ENCODE measurements at places on chromosomes 7 and 10. TPM values are rescaled to one million over a fixed set of nuclear protein-coding genes. Genes with fewer than 3 reads are reported as not detected.

Gene SPDYE9
- total RNA-seq, result not detected

Gene HTR7
- 0.56 TPM for total RNA-seq

Gene OPALIN
- not detected for total RNA-seq

Gene ADRB1
- total RNA-seq, result not detected

Gene GRM8
- not detected for total RNA-seq

Gene LOXL4
- total RNA-seq, result 20.8 TPM

DNA sequence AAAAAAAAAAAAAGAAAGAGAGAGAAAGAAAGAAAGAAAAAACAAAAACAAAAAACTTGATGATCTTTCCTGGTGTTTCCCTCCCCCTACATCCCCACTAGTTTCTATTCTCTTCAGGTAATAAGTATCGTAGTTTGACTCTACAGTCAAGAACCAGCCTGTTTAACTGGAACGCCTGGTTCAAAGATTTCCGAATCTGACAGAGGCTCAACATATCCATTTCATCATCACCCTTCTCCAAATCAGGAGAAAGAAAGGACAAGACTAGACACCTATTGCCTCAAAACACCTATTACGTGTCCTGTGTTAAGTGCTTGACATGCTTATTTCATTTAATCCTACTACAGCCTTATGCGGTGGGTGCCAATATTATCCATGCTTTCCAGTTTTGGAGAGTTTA, 20.4 kb upstream of the BLOC1S2 start:
- H3K36me3 ChIP-seq, result no peaks in the 10 kb centered on the region
- DNase-seq, result no peak
- peaks cover 20% of the 10 kb centered on the region for H3K27me3 ChIP-seq

- H3K4me3 ChIP-seq, result no peak overlapping the region
- no peak for DNase-seq
- H3K27me3 ChIP-seq, result peaks cover 16% of the 10 kb centered on the region
- H3K36me3 ChIP-seq, result no peaks in the 10 kb centered on the region
These were observed 123.5 kb upstream of the BMPER start for GRCh38 chr7:33781796-33782195.

GRCh38 chr7:36653008-36653662, 71.2 kb downstream of the AOAH start:
- H3K27me3 ChIP-seq, result no peaks in the 10 kb centered on the region
- H3K27ac ChIP-seq, result peak overlapping the region; percentile 24
- DNase-seq, result peak; percentile 79
- H3K36me3 ChIP-seq, result no peaks in the 10 kb centered on the region
- H3K4me1 ChIP-seq, result peaks cover 16% of the 10 kb centered on the region

DNA sequence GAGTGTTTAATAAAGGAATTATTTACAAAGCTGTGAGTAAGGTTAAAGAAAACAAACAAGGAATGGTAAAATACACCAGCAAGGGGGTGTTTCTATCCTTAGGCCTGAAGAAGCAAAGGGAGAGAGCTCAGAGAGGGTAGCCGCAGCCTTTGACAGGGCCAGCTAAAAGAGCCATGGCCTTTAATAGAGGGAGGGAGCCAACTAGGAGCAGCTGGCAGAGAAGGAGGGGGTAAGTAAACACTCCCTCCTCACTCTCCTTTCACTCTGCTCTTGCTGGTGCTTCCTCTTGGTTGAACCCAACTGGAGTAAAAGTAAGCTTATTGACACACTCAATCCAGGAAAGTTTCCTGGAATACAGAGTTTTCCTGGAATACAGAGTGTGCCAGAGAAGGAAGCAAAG, 87.5 kb downstream of the CH25H start:
- H3K27me3 ChIP-seq, result no peaks in the 10 kb centered on the region
- DNase-seq, result no peak
- H3K4me1 ChIP-seq, result peaks cover 11% of the 10 kb centered on the region
- no peak overlapping the region for H3K27ac ChIP-seq
- H3K36me3 ChIP-seq, result no peaks in the 10 kb centered on the region

DNA sequence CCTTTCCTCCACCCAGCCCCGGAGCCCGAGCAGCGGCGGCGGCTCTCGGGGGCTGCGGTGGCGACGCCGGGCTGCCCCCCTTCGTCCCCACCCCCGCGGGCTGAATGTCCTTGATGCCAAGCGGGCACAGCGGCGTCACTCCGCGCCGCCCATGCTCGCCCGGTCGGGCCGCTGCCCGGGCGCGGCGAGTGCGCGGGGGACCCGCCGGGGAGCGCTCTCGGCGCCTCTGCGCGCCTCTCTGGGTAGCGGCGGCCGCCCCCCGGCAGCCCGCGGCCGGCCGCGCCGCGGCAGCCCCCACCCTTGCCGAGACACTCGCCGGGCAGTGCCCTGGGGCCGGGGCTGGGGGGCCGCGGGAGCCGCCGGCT, 433 bp upstream of the PLXNA4 start:
- no peak for DNase-seq
- 0 out of 2 replicates have a peak, but pooled peaks cover 2% of the 10 kb centered on the region for H3K4me1 ChIP-seq
- no peak overlapping the region for H3K27ac ChIP-seq
- H3K27me3 ChIP-seq, result peaks cover 54% of the 10 kb centered on the region

DNA sequence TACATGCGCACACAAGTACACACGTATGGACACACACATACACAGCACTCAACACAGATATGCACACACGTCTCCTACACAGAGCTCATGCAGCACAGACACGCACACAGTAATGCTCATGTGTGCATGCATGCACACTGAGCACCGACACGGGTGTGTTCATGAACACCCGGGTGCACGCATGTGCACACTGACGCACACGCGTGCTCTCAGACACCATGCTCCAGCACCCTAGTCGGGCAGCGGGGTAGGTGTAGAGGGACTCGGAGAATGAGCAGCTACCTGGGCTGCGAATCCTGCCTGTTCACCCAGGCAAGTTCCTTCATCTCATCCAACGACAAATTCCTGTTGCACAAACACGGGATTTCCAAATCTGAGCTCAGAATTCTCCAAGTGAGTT, 184.7 kb downstream of the MAD1L1 start:
- peaks cover 1% of the 10 kb centered on the region for H3K36me3 ChIP-seq
- H3K27me3 ChIP-seq, result no peaks in the 10 kb centered on the region
- H3K27ac ChIP-seq, result no peak overlapping the region
- H3K4me1 ChIP-seq, result no peaks in the 10 kb centered on the region
- no peak overlapping the region for H3K4me3 ChIP-seq

GRCh38 chr7:150806863-150807262, 6.3 kb downstream of the TMEM176A start:
- H3K4me1 ChIP-seq, result no peaks in the 10 kb centered on the region
- peaks cover 8% of the 10 kb centered on the region for H3K27me3 ChIP-seq
- H3K36me3 ChIP-seq, result peaks cover 3% of the 10 kb centered on the region
- H3K4me3 ChIP-seq, result no peak overlapping the region

DNA sequence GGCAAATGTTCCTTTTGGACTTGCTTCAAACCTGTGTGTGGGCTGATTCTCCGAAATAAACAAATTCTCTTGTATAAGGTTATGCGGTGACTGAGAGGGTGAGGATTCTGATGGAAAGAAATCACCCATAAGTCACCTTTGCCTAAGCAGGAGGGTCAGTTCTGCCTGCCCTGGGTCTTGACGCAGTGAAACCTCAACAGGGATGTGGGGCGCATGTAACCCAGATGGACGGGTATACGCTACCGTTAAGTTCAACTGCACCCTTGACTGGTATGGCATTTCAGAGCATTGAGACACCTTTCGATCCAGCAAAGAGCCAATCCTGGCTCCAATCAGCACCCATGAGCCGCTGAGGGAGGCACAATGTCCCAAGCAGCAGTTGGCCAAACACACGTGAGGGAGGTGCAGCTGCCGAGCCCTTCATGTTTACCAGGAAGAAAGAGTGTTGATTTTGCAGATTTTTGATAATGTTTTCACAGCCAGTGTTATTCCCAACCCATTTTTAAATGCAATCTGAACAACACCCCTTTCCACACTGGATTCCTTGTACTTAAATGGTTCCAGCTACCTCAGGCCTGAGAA, 48.1 kb downstream of the SORBS1 start:
- H3K4me1 ChIP-seq, result 0 out of 2 replicates have a peak, but pooled peaks cover 2% of the 10 kb centered on the region
- DNase-seq, result no peak
- no peaks in the 10 kb centered on the region for H3K36me3 ChIP-seq
- H3K27me3 ChIP-seq, result no peaks in the 10 kb centered on the region
- no peak overlapping the region for H3K27ac ChIP-seq
- H3K4me3 ChIP-seq, result no peak overlapping the region

DNA sequence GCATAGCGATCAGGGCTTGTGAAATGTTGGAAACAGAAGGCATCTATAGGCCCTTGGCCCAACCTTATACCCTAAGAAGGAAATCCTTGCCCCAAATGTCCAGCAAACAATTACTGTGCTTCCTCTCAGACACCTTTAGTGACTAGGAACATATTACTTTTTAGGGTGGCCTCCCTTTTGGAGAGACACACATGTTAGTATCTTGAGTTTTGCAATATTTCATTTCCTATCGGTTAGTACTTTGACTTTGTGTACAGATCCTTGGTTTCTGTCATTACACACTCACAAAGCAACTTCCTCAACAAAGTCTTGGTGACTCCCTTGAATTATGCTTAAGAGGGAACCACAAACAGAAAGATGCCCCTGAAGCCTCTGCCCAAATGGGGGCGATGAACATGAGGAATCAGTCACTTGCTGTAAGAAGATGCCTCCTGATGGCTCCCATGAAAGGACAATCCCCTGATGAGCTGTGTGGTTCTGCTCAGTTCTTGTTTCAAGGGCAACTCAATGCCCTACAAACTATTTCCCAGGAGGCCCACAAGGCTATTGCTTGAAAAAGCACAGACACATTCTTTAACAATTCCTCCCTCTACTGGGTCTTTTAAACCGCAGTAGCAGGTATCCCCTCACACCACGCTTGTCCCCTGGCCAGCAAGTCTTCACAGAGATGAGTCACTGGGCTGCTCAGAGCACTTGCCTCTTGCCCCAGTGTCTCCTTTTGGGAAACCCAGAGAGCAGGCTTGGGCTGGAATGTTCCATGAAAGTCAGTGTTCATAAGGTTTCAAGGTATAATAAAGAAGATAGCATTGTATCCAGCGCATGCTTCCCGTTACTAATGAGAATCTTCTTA, 196.2 kb downstream of the FANK1 start:
- no peak overlapping the region for H3K4me3 ChIP-seq
- H3K36me3 ChIP-seq, result no peaks in the 10 kb centered on the region
- peaks cover 2% of the 10 kb centered on the region for H3K4me1 ChIP-seq
- H3K27me3 ChIP-seq, result no peaks in the 10 kb centered on the region
- H3K27ac ChIP-seq, result no peak overlapping the region

DNA sequence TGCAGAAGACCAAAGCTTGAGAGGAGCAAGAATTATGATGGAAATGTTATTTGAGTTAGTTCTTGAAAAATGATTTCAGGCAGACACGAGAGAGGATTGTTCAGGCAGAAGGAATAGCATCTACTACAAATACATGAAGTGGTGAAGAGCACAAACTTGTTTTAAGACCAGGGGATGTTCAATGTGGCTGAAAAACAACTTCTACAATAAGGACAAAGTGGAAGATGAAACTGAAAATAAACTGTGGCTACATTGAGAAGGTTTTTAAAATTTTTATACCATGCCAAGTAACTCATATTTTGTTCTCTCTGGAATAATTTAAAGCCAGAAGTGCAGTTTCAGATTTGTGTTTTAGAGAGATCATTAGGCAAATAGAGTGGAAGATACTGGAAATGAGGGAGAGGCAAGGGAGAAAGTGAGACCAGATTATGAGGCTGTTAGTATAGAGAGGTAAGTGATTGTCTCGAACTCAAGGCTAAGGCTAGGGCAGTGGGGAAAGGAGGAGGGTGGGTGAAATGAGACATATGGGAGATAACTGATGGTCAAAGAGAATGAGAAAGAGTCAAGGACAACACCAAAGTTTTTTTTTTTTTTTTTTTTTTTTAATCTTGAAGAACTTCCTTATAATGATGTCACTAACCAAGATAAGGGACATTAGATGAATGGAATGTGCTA, 115.4 kb downstream of the MDFIC start:
- H3K27me3 ChIP-seq, result no peaks in the 10 kb centered on the region
- no peaks in the 10 kb centered on the region for H3K4me1 ChIP-seq
- H3K4me3 ChIP-seq, result no peak overlapping the region
- no peaks in the 10 kb centered on the region for H3K36me3 ChIP-seq
- DNase-seq, result no peak

GRCh38 chr10:59779756-59780533, 26.7 kb upstream of the MRLN start:
- H3K4me1 ChIP-seq, result no peaks in the 10 kb centered on the region
- no peaks in the 10 kb centered on the region for H3K27me3 ChIP-seq
- no peaks in the 10 kb centered on the region for H3K36me3 ChIP-seq
- no peak for DNase-seq

- no peak overlapping the region for H3K27ac ChIP-seq
- peaks cover 4% of the 10 kb centered on the region for H3K4me1 ChIP-seq
- H3K4me3 ChIP-seq, result no peak overlapping the region
- H3K27me3 ChIP-seq, result no peaks in the 10 kb centered on the region
- peak; percentile 82 for DNase-seq
- no peaks in the 10 kb centered on the region for H3K36me3 ChIP-seq
These were observed 96.9 kb downstream of the OSBPL3 start for GRCh38 chr7:24882989-24883621.

DNA sequence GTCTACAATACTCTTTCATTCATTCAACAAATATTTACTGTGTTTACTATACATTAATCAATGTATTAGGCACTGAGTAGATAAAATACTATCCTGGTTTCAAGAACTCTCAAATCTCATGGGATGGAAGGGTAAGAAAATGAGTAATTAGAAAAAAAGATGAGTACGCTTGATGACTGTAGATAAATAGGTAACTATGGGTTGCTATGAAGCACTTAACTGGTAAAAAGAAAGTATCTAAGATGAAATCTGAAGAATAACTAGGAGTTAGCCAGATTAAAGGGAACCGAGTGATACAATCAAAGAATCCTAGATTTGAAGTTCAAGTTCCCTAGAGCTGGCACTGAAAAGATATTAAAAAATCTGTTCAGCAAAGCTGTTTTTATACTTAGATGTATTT, 62.1 kb downstream of the IQUB start:
- H3K4me3 ChIP-seq, result no peak overlapping the region
- no peaks in the 10 kb centered on the region for H3K36me3 ChIP-seq
- no peaks in the 10 kb centered on the region for H3K27me3 ChIP-seq
- DNase-seq, result no peak
- H3K4me1 ChIP-seq, result no peaks in the 10 kb centered on the region

- H3K27ac ChIP-seq, result no peak overlapping the region
- H3K27me3 ChIP-seq, result peaks cover 30% of the 10 kb centered on the region
- no peak overlapping the region for H3K4me3 ChIP-seq
- no peaks in the 10 kb centered on the region for H3K36me3 ChIP-seq
- H3K4me1 ChIP-seq, result no peaks in the 10 kb centered on the region
- DNase-seq, result no peak
These were observed 69.2 kb upstream of the UNC5B start for GRCh38 chr10:71143170-71143569.

GRCh38 chr10:51788273-51788672, 88.9 kb upstream of the CSTF2T start:
- H3K4me3 ChIP-seq, result no peak overlapping the region
- H3K27ac ChIP-seq, result no peak overlapping the region
- H3K27me3 ChIP-seq, result no peaks in the 10 kb centered on the region
- peaks cover 5% of the 10 kb centered on the region for H3K4me1 ChIP-seq

DNA sequence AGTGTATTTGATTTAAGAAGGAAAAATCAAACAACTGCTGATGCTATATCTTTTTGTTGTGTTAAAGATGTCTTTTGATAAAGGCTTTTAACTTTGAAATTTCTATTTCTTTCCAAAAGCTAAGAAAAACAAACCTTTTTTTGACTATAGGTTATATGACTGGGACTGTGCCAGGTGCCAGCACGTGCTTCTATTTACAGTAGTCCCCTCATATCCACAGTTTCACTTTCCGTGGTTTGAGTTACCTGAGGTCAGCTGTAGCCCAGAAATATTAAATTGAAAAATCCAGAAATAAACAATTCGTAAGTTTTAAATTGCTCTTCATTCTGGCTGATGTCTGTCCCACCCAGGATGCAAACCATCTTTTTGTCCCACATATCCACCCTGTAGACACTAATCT, 104.3 kb downstream of the BBS9 start:
- H3K27ac ChIP-seq, result no peak overlapping the region
- no peak for DNase-seq
- H3K4me1 ChIP-seq, result no peaks in the 10 kb centered on the region

GRCh38 chr10:84329986-84330651, 1.7 kb downstream of the CCSER2 start:
- no peak for DNase-seq
- peaks cover 6% of the 10 kb centered on the region for H3K4me1 ChIP-seq
- no peaks in the 10 kb centered on the region for H3K36me3 ChIP-seq
- peak overlapping the region; percentile 96 for H3K4me3 ChIP-seq
